Omental fat pad (tissue), 4 donors: ENCODE measurements at places on chromosomes 1 and 21.

- DNase-seq, result no peak
Observed at GRCh38 chr1:156431769-156432668, 63.0 kb downstream of the RHBG start.

GRCh38 chr1:1461721-1462317, 9.7 kb upstream of the ATAD3B start:
- no peak for DNase-seq

- no peak for DNase-seq
Observed at GRCh38 chr21:32336711-32337110, 38.1 kb downstream of the MRAP start.

- no peak for DNase-seq
Observed at GRCh38 chr1:186869526-186870228, 40.9 kb downstream of the PLA2G4A start.

- DNase-seq, result no peak
Observed at GRCh38 chr1:55898181-55898580, 681.2 kb downstream of the PLPP3 start.

DNA sequence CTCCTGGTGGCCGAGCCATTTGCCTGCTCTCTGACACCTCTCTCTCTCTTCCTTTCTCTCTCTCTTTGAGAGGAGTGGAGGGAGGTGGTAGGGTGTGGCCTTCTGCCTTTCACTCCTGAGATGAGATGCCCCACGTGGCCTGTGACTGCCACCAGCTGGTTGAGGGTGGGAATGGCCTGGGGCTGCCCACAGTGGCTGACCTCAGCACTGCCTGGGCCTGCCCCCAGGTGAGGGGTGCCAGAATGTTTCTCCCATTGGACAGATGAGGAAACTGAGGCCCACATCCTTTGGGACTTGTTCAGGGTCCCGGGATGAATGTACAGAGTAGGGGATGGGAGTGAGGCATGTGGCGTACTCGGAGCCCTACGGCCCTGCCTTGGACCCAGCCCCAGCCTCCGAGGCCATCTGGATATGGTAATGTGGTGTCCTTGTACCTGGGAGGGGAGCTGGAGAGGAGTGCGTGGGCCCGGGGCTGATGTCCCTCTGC, 12.7 kb upstream of the C1orf167 start:
- no peak for DNase-seq

- DNase-seq, result no peak
Observed at GRCh38 chr1:197327776-197328364, 59.8 kb downstream of the CRB1 start.

GRCh38 chr1:67937651-67938050, 104.4 kb upstream of the GNG12 start:
- DNase-seq, result no peak

DNA sequence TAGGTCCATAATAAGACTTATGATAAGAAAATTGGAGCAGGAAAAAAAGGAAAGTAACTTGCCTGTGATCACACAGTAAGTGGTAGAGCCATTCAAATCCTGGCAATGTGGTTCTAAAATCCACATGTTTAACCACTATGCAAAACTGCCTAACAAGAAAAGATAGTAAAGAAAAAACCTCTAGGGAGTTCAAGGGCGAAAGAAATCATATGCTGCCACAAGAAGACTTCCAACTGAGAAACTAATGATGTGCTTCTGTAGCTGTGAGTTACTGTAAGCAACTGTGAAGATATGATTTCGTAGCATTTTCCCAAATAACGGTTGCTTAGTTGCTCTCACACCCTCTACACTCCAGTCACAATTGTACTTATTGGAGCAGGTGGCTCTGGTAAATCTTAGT, 20.9 kb upstream of the LYPLAL1 start:
- DNase-seq, result no peak

- no peak for DNase-seq
Observed at GRCh38 chr1:201176940-201177339, 13.7 kb upstream of the IGFN1 start.

DNA sequence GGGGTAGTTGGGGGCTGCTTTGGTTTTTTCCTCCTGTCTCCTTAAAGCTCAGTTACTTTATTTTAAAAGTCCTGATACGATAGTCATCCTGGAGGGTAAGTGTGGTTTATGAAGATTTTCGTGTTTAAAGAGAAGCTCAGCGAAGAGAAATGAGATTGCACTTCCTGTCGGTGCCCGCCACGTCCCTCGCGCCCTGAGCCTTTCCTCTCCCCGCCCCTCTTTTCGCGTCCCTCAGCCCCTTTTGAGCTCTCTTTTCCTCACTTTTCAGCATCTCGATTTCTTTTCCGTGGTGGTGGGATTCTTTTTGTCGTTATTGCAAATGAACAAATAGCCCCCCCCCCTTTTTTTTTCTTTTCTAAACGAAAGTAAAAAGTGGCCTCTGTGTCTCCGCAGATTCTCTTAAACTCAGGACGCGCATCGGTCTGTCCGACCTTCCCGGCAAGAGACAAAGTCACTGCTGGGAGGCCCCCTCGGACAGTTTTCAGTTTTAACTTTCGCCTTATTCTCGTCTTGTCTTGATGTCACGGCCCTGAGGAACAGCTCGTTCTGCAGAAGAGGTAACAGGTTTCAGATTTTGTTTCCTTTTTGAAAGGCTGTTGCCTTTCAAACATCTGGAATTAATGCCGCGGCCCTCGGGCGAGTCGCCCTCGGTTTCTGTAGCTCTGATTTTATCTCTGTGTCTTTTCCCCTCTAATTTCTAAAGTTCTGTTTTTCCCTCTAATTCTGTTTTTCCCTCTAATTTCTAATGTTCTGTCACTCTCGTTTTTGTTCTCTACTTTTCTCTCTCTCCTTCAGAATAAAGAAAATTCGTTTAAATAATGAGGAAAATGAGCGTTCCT, 1.0 kb upstream of the DMRTA2 start:
- DNase-seq, result no peak

DNA sequence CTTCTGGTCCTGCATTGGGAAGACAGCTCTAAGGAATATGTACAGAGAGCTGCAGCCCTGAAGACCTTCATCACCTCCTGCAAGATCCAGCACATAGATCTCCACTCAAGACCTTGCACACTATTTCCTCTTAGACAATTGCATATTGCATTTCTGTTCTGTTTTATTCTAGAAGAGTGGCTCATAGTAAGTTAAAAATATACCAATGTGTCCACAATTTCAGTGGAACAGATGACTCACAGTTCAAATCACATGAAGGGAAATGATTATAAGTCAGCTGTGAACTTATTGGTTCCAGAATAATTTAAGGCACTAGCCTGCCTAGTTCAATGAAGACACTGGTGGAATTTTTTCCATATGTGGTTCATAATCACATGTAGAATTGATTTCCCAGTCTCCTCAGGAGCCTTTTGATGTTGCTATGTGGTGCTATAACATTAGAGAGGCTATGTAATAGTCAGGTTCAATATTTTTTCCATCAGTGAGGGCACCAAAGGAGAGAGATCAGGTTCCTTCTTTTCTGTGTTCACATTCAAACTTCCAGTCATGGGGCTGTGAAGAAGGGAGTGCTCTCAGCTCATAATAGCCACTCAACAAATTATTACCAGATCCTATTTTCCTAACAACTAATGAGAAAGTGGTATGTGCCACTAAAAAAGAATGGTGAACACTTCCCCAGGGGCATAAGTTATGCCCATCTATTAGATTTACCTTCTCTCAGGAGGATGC, 9.8 kb upstream of the AK5 start:
- DNase-seq, result no peak
